NCI-H2171 (cell line): ENCODE measurements at places on chromosomes 12 and 14.
A peak's percentile ranks its signal among the peaks of the same experiment; 100 is the strongest.

DNA sequence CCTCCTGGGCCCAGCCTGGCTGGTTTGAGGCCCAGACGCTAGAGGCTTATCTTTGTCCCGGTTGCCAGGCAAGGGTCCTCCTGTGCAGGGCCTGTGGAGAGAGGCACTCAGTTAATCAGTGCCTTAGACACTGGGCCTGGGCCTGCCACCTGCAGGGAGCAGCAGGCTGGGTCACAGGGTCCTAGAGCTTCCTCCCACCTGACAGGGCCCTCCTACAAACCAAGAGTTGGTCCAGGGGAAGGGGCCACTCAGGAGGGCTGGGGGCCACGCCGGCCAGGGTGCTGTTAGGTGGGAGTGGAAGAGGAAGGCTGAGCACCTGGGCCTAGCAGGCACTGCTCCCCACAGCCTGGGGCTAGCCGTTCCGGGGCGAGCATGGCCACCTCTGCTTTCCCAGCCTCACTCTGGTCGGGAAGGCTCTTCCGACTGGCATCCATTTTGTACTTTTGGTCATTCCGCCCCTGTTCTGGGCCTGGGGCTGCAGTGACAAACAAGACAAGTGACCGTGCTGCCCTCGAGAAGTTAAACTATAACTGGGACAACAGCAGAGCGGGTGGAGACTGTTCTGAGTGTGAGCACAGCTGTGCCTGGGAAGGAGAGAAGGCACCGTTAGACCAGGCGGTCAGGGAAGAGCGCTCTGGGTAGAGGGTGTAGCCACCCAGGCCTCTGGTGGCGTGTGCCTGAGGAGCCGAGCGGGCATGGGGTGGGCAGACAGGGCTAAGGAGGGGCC lies 27.2 kb downstream of the FBRSL1 start:
- no peak for DNase-seq

- no peak for DNase-seq
Observed at GRCh38 chr12:107356266-107356936, 263.1 kb upstream of the CRY1 start.

- DNase-seq = no peak
Observed at GRCh38 chr14:34201909-34202637, 251.2 kb upstream of the EGLN3 start.

DNA sequence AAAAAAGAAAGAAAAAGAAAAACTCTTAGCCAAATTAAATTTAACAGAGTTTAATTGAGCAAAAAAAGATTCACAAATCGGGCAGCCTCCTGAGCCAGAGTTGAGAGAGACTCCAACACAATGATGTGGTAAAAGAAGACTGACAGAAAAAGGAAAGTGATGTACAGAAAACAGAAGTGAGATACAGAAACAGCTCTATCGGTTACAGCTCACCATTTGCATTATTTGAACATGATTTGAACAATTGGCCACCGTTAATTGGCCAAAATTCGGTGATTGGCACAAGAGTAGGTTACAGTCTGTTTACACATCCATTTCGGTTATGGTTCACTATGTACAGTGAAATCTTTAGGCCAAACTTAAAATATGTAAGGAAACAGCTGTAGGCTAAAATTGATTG lies 117.7 kb downstream of the SPTSSA start:
- no peak for DNase-seq

- no peak for DNase-seq
Observed at GRCh38 chr14:104724407-104724980, 465 bp downstream of the ADSS1 start.

DNA sequence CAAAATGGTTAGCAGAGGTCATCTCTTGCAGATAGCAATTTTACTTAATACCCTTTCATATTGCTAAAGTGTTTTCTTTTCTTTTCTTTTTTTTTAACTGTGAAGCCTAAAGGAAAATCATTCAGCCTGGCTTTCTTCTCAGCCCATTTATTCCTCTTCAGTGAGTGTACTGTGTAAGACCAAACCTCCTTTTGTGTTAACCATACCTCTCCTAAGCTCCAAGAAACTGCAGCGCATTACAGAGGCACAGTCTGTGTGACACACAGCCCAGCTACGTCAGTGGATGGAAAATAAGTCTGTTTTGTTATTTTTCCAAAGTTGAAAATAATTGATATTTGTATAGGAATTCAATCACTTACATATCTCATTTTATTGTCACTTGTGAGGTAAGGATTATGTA lies 21.7 kb downstream of the DCAF5 start:
- no peak for DNase-seq

DNA sequence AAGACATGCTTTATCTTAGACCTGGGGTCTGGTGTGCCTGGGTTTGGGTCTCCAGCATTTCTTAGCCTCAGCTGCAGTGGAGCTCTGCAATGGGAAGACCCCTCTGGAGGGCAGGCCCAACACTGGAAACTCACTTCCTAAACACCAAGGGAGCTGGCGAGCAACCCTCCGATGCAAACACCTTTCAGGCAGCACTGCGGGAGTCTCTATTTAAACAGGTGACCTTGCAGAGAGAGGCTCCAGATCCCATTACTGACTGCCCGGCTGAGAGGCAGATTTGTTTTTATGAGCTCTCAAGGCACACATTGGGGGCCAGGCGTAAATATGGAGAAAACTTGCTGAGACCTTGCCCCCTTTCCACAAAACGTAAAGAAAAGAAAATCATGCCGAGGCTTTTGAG lies 195.5 kb downstream of the PAX9 start:
- no peak for DNase-seq

GRCh38 chr12:58922849-58923248 lies 2.5 kb upstream of the LRIG3 start:
- DNase-seq = no peak

DNA sequence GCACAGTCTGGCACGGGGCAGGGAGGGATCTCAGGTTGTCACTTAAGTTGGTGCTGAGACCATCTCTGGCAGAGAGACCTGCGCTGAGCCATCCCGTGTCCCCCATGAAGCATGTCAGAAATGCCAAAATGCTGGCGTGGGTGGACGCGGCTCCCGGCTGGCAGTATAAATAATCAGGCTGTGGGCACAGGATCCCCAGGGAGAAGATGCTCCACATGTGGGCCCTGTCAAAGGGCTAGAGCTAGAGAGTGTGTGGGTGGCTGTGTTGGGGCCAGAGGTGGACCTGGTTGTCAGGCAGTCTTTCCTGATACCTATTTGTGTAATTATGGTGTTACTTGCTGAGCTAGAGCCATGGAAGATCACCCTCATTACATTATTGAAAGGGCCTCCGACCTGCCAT lies 189.5 kb downstream of the TSPAN9 start:
- DNase-seq = no peak

DNA sequence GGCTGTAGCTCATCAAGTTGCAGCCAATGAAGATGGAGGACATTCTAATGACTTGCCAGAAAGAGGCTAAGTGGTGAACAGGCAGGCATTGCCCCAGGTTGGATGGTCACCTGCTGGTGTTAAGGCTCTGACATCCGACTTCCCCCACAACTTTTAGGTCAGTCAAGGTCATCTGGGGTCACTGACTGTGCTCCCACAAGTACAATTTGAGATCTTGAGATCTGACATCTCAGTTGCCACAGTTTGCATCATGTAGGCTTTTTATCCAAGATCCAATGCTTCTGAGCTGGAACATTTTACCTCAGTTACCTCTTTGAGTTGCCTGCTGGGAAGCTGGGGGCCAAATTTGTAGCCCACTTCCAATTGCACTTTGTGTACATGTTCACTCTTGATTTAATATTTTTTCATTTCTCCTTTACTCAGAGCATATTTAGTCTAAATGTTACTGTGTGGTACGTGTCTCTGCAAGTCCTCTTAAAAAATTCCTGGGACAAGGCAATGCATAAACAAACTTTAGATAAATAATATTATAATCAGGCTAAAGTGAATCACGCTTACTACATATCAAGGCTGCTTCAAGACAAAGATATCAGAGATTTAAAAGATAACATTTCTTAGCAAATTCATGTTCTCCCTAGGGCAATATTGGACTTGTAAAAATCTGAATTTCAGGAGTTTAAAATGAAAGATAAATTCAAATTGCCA lies 61.4 kb downstream of the SEL1L start:
- DNase-seq = no peak

DNA sequence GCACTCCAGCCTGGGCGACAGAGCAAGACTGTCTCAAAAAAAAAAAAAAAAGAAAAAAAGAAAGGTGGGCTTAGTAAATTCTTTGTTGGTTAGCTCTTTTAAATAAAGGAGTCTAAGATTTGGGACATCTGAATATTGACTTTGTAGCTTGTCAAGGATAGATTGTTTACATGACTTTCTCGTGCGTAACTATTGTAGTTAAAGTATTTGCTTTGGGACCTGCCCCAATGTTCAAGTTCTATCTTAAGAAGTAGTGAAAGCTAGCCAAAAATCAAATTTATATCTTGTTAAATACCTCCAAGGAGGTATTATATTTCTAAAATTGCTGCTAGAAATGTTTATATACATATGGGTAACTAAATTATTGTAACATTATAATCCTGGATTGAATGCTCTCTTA lies 32.4 kb downstream of the PTPN21 start:
- DNase-seq = no peak

- DNase-seq = no peak
Observed at GRCh38 chr14:86414146-86414545, 884.2 kb downstream of the FLRT2 start.

DNA sequence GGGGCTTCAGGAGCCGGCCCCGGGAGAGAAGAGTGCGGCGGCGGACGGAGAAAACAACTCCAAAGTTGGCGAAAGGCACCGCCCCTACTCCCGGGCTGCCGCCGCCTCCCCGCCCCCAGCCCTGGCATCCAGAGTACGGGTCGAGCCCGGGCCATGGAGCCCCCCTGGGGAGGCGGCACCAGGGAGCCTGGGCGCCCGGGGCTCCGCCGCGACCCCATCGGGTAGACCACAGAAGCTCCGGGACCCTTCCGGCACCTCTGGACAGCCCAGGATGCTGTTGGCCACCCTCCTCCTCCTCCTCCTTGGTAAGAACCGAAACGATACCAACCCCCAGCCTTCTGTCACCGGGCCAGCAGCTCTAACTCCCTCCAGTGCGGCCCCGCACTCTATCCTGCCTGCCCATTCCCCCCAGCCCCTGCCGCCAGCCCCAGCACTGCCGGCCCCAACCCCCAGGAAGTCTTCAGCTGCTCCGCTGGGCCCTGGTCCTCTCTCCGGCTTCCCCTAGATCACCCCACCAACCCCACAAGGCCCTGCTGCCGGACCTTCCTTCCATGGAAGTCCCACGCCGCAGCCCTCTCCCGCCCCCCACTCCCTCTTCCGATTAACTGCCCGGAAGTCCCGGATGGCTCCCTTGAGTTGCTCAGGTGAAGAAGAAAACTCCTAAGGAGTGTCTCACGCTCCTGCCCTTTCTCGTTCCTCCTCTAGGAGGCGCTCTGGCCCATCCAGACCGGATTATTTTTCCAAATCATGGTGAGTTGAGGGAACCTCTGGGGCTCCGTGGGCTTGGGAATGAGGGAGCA lies 693 bp downstream of the LRP10 start:
- DNase-seq = peak; percentile 69

DNA sequence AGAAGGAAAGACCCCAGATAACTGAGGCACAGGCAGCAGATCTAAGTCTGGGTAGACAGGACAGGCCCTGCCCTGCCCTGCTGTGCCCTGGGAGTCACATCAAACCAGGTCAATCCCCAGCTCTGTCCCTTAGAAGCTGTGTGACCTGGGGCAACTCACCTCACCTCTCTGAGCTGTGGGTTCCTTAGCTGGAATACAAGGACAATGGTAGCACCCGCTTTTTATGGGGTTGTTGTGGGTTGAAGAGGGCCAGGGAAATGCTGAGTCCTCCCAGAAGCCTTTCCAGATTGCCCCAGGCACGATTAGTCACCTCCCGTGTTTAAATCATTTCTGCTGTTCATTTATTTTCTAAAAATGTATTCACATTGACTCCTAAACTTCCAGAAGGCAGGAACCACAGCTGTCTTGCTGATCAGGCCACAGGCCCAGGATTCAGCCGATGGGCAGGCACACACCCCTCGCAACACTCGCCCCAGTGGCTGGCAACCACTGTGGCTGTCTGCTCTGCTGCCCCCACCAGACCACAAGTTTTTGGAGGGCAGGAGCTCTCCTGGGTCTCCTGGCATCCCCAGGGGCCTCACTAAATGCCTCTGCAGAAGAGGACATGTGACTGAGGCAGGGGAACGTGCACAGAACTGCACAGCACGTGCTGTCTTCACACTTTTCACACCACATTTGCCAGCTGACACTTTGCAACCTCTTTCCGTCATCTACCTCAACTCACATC lies 3.0 kb downstream of the SELPLG start:
- no peak for DNase-seq

- peak; percentile 38 for DNase-seq
Observed at GRCh38 chr12:47819896-47820630, at the start of gene HDAC7. TSS of gene HDAC7 (minus strand) at chr12:47819903. CDS start at chr12:47819785, 118 bp downstream.

GRCh38 chr14:102838501-102838900 lies 61.3 kb downstream of the TRAF3 start:
- DNase-seq = no peak

GRCh38 chr14:96284430-96284829 lies 28.4 kb downstream of the BDKRB1 start:
- no peak for DNase-seq

GRCh38 chr12:87233671-87234070 lies 795.5 kb downstream of the C12orf50 start:
- DNase-seq = no peak

DNA sequence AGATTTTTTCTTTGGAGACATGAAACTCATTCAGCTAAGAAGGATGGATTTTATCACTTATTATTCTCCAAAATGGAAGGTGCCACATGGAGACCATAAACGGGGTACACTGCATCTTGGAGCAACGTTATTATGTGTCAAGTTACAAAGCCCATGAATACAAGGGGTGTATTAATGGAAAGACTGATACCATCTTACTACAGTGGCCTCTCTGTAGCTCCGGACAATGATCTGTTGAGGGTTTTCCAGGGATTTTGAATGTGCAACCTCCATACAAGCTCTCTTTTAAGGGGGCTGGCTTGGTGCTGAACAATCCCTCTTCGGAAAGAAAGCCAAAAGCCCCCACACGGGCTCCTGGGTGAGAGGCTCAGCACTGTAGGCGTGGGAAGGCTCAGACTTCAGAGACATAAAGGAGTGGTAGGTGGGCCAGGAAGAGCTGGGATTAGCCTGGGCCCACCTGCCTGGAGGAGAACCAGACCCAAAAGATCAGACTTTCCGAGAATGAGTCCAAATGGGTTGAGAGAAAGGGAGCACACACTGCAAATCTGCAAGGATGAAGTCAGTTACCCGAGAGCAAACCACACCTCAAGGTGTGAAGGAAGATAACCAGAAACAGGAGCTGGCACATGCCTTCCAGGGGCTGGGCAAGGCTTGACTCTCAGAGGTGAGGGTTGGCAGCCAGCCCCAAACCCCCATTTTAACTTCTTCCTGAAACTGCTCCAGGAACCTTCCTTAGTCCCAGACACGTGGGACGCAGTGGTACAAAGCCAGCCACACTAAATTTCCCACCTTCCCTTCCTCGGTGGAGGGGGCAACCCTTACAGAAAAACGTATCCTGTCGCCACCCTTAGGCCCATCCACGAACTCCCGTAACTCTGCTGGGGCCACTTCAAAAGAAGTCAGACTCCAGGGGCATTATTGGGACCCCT lies 1.5 kb downstream of the VPS37B start:
- DNase-seq = no peak

DNA sequence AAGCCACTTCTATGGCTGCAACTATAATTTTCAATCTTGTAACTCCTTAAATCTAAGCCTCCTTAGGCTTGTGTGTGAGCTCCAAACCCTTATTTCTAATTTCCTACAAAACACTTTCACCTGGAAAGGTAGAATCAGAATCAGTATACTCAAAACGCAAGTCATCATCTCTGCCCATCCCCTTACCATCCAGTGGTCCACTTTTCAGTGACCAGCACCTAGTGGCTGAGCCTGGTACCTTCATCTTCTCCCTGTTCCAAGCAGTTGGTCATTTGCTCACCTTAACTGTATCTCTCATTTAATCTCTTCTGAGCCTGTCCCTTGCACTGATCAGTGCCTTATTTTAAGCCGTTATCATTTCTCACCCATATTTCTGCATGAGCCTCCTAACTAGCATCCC lies 107.9 kb downstream of the PPM1H start:
- DNase-seq = no peak
